ENCODE measurements at places on chromosomes 2 and 18. TPM values are rescaled to one million over a fixed set of nuclear protein-coding genes. Genes with fewer than 3 reads are reported as not detected.

Gene ABCB11
- total RNA-seq: 0.21 TPM

DNA sequence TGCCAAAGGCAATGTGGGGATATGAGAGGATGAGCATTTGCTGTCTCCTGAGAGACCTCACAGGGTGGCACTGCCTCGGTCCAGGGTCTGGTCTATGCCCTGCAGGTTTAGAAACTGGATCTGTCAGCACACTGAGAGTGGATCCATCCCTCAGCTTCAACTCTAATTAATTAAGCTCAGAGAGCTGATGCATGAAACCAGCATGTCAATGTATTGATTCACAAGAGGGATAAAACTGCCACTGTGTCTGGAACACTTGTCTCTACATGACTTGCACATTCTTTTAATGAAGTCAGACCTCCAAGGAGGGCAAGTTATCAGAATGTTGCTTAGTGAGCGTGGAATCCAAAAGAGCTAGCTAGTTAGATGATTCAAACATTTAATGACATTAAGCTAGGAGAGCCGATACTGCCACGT lies 22.5 kb upstream of the POLE4 start:
- DNase-seq: no peak

GRCh38 chr2:173997269-173997668 lies 32.1 kb upstream of the SP3 start:
- DNase-seq: peak; percentile 81

DNA sequence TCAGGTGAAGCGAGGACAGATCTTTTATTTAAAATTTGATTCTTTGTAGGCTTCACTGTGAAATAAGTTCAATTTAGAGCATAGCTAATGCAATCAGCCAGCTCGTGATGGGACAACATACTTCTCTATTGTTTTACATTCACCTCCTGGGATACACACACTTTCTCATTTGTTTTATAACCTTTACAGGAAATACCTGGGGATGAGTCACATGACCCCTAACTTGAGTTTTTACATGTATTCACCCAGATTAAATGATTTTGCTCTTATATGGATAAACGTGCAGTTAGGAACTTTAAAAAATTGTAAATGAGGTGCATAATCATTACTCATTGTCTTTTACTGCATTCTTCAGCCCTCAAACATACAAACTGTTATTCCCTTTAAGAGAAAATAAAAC lies 152.1 kb downstream of the NEDD4L start:
- no peak for DNase-seq

DNA sequence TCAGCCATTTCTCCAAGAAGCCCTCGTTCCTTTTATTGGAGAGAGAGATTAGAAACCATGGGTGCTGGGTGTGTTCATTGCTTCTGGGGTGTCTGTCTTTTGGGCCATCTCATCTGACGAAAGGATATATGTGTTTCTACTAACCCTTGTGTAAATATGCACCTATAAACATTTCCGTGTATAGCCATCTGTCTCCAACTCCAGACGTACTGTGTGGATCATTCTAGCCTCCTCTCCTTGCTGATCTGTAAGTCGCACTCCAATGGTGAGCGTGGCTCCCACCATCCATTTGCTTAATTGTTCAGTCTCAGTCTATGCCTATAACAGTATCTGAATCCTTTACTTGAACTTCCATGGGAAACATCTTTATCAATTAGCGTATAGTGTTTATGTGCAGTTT lies 1.8 kb downstream of the RBFA start:
- DNase-seq: no peak

- DNase-seq: peak; percentile 59
These were observed 5.8 kb upstream of the PRELID3A start for GRCh38 chr18:12401881-12402280.

DNA sequence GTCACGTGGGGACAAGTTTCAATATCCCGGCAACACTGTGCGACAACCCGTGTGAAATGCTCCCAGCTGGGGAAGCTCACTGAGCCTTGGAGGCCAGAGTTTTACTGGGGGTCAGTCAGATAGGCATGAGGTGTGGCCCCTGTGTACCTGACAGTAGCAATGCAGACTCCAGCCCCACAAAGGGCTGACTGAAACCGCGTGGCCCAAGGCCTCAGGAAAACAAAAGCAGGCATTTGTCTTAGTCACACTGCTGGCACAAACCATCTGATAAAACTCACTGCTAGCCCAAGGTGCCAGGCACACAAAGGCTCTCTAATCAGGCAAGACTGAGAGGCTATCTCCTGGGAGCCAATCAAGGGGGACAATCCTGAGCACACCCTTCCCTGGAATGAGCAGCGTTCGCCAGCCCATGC lies 786.6 kb upstream of the RAB6C start:
- no peak for DNase-seq

GRCh38 chr2:231716666-231717280 lies 8.4 kb downstream of the PTMA start:
- DNase-seq: no peak

Gene LYPD6B
- not detected for total RNA-seq

DNA sequence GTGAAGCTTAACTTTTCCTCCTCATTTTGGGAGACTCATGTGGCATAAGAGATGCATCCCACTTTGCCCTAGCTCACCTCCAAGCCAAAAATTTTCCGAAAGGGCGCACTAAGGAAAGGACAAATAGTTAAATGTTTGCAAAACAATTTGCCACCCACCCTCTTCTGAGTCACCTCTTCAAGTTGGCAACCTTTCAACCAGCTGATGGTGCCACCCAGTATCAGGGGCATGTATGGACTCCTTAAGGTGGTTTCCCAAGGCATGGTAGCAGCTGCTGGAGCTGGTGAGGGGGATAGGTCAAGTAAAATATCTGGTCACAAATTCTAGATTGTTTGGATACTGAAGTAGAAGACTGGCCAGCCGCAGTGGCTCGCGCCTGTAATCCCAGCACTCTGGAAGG lies 17.2 kb upstream of the ITGAV start:
- DNase-seq: no peak

Gene OR6B2
- not detected for total RNA-seq

All from aorta (tissue), 5 donors.